NCI-H1417 treated with DMSO at 0.1 percent for 48 hours (cell line): ENCODE measurements at places on chromosomes 12 and 14.

DNA sequence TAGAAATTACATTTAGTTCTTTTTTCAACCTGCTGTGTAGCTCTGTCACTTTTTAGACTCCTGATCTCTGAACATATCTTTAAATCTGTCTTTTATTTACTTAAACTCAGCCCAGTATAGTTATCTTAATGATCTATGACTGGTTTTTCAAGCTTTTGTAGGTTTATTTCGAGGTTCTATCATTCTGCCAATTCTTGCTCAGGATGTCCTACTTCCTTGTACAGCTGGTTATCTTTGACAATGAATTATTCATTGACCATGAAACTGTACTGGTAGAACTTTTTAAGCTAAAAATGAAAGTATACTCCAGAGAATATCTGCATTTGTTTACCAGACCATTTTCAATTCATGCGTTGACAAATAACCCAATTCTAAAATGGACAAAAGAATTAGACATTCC, 37.8 kb downstream of the TC2N start:
- no peak for DNase-seq

- DNase-seq, result no peak
These were observed 34.5 kb upstream of the TBX5 start for GRCh38 chr12:114440270-114441038.

DNA sequence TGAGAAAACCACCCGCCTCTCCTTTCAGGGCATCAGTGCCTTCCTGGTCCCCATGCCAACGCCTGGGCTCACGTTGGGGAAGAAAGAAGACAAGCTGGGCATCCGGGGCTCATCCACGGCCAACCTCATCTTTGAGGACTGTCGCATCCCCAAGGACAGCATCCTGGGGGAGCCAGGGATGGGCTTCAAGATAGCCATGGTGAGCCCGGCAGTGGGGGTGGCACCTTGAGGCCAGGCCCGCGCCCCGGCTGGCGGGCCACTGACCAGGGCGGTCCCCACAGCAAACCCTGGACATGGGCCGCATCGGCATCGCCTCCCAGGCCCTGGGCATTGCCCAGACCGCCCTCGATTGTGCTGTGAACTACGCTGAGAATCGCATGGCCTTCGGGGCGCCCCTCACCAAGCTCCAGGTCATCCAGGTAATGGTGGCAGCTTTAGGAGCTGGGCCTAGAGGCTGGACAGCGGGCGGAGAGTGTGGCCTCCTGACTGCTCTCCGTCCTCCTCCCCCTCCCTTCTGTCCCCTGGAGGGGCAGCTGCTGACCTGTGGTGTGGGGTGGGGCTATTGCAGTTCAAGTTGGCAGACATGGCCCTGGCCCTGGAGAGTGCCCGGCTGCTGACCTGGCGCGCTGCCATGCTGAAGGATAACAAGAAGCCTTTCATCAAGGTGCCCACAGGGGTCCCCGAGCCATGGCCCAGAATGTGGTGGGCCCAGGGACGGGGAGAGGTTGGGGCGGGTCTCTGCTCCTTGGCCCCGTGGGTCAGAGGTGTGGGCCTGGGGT, 12.8 kb downstream of the ACADS start:
- no peak for DNase-seq

- DNase-seq, result no peak
These were observed 55.5 kb upstream of the DAAM1 start for GRCh38 chr14:59132796-59133494.

DNA sequence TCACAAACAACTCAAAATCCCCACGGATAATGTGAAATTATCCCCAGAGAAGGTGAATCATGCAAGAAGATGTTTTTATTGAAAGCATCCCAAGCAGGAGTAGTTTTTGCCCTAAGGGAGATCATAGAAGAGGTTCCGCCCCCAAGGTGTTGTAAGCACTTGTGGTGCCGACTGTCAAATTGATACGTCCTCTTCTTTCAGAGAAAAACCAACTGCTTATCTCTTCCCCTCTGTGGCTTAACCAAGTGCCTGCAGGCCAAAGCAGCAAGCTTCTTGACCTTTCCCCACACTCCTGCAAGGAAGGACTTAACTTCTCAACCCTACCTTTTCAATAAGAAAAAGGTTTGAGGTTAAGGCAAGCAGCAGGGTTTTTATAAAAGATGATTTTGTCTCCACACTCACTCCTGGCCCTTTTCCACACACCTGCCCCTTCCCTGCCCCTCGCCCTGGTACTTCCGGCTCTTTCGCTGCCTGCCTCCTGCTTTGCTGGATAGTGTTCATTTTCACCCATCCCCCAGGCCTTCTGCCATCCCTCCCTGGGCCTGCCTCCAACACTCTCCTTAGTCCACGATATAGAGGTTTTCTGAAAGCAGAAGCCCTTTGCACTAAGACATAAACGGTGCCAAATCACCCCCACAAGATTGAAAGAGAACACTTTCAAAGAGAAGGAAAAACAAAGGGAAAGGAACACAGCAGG, 114.5 kb downstream of the EGLN3 start:
- no peak for DNase-seq

DNA sequence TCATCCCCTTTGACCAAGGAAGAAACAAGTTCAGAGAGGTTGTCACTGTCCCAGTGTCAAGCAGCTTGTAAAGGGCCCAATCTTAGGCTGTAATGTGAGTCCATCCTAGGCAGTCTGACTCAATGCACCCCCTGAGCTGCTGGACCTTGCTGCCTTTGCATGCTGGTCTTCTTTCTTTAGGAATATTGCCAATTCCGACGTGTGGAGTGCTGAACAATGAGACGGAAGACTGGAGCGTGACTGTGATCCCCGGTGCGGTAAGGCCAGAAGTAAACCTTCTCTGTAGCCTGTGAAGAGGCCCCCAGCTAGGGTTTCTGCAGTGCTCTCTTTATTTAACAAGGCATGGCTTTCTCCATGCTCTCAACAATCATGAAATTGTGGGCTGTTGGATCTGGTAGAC, 963 bp downstream of the TCTN2 start:
- DNase-seq, result no peak

DNA sequence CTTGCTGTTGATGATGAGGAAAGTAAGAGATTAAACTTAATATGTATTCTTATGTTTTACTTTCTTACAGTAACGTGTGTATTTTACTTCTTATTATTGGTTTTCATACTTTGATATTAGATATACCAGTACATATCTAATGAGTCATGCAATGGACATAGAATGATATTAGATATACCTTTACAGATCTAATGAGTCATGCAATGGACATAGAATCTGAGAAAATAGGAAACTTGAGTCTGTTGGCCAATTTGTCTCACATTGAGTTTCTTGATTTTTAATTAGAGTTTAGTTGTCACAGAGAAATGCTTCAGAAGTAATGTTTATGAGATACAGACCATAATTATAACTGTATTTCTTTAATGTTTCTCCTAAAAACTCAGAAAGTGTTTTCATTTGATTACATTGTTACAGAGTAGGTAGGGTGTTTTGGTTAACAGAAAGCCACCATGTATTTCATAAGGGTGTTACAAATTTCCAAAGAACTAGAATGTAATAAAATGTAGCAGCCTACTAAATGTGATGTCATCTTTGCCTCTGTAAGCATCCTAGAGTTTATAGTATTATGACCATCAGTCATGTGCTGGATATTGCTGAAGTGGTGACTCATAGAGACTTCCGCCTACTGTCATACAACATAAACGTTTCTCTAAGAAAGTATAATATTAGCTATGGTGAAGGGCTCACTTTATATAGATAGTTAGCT, 3.0 kb downstream of the GAS2L3 start:
- DNase-seq, result no peak

GRCh38 chr12:123070267-123071081, 80.4 kb downstream of the PITPNM2 start:
- no peak for DNase-seq

DNA sequence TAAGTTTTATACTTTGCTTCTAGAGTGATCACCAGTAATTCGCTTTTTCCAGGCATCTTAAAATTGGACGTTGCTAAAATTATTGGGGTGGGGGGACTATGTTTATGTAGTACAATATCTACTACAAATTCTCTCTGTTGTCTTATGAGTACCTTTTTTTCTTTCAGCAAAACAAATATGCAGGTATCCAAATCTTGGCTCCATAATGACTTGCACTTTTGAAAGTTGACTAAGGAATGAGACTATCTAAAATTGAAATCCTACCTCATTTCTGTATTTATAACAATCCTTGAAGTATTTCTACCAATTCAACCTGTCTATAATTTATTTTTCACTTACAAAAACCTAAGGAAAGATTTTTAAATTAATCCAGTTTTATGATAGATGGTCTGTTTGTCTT, 2.4 kb downstream of the DYNC1H1 start:
- DNase-seq, result no peak

DNA sequence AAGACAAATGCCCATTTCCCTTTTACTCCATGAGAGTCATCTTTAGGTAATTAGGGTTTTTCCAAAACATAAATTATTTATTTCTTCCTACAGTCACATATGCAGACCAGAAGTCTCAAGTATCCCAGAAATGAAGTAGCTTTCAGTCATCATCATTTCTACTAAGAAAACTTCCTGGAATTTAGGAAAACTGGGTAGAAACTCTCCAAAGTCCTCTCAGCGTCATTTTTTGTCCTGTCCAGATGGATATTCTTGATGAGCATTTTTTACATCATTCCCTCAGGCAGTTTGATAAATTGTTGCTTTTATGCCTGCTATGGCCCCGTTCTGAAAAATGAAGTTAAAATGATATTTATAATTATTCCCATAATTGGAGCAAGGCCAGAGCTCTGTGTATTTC, 93.9 kb upstream of the DCN start:
- DNase-seq, result no peak

DNA sequence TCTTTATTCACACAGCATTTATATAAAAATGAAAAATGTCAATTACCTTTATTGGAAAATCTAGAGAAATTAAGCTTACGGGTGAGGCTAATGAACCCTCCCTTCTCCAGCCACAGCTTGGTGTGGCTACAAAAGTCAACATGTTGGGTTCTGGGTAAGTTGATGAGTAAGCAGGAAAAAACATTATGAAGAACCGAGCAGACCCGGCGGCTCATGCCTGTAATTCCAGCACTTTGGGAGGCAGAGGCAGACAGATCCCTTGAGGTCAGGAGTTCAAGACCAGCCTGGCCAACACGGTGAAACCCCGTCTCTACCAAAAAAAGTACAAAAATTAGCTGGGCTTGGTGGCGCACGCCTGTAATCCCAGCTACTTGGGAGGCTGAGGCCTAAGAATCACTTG, 10.9 kb downstream of the NAA25 start:
- no peak for DNase-seq

DNA sequence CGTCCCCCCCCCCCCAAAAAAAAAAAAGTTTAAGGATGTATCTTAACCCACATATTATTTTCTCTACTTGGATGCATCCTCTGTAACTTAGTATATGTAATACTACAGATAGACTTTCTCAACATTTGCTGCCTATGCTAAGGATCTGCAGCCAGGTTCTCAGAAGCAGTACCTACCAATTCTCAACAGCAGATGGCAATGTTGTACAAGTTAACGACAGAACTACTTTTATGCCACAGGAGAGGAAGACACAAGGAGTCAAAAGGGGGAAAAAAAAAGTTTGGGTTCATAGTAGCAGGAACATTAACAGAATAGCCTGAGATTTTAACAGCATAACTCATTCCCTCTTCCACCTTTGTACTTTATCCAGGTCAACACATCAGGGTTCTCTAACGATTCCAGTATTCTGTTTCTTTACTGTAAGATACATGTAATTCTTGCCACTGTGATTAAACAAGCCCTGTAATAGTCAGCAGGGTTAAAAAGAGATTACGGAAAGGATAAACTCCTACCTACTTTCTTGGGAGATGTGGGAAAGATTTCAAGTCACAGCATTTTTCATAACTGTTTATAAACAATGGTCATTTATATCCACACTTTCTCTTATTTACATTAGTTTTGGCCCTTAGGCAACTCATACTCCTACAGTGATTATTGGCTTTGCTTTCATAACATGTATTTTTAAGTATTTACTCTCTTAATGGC, 5.7 kb upstream of the NEK9 start:
- DNase-seq, result peak; percentile 71

DNA sequence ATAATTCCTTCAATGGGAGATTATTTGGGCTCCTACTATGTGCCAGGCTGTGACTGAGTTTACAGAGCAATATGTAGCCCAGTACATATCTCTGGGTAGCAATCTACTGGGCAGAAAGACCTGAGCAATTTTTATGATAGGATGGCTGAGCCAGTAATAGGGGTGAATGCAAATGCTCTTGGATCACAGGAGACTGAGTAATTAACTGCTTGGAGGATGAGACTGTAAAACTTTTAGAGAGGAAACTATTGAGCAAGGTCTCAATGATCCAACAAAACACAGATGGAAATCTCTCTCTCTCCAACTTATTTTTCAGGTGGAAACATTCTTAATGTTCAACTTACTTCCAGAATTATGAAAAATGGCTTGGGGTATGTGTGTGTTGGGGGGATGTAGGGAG, 402.2 kb downstream of the AEBP2 start:
- DNase-seq, result no peak

- DNase-seq, result no peak
These were observed 2.5 kb downstream of the TAMALIN start for GRCh38 chr12:52009081-52009751.

DNA sequence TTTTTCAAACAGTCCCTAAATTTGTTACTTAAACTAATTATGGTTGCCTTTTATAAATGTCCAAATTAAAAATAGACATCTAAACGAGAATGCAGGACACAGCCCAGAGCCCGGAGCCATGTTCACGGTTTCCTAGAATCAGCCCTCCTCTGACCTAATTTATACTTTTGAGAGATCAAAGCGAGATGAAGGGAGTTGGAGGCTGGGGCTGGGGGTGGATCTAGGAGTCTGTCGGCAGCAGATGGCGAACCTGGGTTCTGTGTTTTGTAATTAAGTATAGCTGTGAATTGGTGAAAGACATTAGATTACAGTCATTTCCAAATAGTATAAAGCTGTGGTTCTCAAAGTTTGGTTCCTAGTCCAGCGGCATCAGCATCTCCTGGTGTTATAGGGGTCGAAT, 210.1 kb downstream of the SLC41A2 start:
- no peak for DNase-seq

- DNase-seq, result no peak
These were observed 15.4 kb downstream of the CLMN start for GRCh38 chr14:95304342-95304741.

- no peak for DNase-seq
These were observed 126.4 kb downstream of the DUSP6 start for GRCh38 chr12:89225808-89226411.

DNA sequence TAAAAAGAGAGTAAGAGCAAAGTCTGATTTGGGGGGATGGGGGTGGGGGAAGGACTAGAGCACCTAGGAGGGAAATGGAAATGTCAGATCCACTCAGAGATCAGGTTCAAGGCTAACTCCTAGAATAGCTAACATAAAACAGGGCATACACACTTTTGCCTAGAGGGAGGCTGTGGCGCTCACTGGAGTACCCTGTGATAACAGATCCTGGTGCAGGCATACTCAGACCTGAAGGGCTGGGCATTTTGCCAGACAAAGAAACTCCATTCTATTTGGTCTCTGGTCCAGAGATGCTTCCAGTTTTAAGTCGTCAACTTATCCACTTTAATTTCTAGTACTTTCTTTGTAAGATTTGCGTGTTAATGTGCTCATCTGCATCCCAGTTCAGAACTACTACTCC, 5.8 kb downstream of the CTDSP2 start:
- DNase-seq, result no peak

DNA sequence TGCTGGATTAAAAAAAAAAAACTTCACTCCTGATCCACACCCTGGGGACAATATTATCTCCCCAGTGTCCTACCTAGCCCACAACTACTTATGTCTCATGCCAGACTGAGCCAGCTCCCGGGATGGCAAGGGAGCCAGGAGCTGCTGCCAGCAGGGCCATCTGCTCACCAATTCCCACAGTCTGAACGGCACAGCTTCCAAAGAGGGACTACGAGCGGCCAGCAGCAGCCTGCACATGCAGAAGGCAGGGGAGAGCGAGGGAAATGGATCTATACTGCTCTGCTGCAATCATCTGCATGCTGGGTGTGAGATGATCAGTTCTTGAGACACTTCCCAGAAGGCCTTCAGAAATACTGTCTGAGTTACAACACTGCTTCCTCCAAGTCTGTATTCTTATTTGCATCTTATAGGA, 11.1 kb downstream of the SSH1 start:
- DNase-seq, result no peak
